Stimulated activated memory B cell treated with anti-CD40 and anti-IgM and Interleukin-4, amounts not matched to agents 10 μg/mL and 1 μg/mL and 100 μg/mL, for 72 hours (primary cell): ENCODE measurements at places on chromosomes 7 and 10.
A peak's percentile ranks its signal among the peaks of the same experiment; 100 is the strongest.

- ATAC-seq = no peak
Observed at GRCh38 chr7:503575-504111, 16.0 kb downstream of the PDGFA start.

GRCh38 chr7:42107484-42108240 is 129.3 kb downstream of the GLI3 start:
- no peak for ATAC-seq

DNA sequence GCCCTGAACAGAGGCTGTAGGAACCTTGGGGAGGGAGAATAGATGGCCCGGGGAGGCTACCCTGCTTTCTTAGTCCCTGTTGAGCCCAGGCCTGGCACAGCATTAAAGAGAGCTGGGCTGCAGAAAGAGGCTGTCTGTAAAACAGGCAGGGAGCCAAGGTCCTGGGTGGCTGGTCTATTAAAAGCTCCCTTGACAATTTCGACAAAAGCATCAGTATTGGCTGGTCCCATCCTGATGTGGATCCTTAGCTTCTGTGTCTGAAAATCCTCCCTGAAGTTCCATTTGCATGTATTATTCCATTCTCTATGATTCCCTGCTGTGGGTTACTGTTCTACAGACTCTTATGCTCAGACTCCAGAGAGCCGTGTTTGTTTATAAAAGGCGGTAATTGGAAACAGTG is 158.5 kb downstream of the GALNT17 start:
- ATAC-seq = no peak

GRCh38 chr7:105336009-105336408 is 52.7 kb downstream of the SRPK2 start:
- no peak for ATAC-seq

DNA sequence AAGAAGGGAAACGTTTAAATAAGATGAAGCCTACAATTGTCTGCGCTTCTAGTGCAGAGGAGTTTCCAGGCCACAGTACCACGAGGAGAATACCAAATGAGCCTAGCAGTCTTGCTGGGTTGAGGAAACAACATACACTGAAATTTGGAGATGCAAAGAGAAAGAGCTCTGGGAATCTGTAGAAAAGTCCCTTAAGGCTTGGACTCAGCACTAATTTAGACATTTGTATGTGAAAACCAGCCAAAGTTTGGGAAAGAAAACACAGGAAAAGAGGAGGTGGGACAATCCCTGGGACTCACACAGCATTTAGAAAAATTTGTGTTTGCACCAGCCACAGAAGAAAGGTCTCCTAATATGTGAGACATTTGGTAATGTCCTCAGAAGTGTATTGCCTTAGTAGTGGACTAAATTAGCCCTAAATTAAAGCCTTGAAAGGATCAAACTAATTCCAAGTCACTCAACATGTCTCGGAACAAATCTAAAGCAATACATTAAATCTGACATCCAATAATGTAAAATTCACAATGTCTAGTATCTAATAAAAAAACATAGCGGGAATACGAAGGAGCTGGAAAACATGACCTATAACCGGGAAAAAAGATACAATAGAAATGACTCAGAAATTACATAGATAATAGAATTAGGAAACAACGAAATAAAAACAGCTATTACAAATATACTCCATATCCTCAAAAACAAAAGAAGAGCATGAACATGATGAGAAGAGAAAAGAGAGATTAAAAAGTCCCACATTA is 187.1 kb upstream of the NAMPT start:
- no peak for ATAC-seq

- ATAC-seq = no peak
Observed at GRCh38 chr7:102836191-102836919, 76.4 kb upstream of the LRRC17 start.

- no peak for ATAC-seq
Observed at GRCh38 chr7:70712942-70713341, 419.0 kb upstream of the GALNT17 start.

GRCh38 chr10:53256623-53257022 is 484.0 kb upstream of the MBL2 start:
- ATAC-seq = no peak

- ATAC-seq = no peak
Observed at GRCh38 chr7:150654692-150655091, 22.5 kb upstream of the GIMAP6 start.

GRCh38 chr7:71770269-71770907 is 638.4 kb downstream of the GALNT17 start:
- ATAC-seq = no peak

DNA sequence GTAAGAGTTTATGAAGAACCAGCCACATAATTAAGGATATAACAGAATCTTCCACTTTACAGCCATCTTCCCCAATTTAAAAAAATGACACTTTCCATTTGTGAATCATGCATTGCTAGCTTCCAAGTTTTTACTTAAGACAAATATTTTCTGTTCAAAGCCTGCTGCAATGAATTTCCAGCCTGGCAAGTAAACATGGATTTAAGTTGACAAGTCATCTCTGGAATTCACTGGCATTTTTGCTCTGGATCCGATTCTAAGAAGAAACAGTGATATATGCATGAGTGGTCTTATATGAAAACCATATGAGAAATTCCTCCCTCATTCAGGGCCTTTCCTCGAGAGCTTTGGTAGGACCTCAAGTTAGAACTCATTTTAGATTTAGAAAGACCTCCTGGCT is 116.1 kb upstream of the CDCA7L start:
- no peak for ATAC-seq

- ATAC-seq = no peak
Observed at GRCh38 chr7:143233816-143234532, 12.1 kb downstream of the TAS2R40 start.

DNA sequence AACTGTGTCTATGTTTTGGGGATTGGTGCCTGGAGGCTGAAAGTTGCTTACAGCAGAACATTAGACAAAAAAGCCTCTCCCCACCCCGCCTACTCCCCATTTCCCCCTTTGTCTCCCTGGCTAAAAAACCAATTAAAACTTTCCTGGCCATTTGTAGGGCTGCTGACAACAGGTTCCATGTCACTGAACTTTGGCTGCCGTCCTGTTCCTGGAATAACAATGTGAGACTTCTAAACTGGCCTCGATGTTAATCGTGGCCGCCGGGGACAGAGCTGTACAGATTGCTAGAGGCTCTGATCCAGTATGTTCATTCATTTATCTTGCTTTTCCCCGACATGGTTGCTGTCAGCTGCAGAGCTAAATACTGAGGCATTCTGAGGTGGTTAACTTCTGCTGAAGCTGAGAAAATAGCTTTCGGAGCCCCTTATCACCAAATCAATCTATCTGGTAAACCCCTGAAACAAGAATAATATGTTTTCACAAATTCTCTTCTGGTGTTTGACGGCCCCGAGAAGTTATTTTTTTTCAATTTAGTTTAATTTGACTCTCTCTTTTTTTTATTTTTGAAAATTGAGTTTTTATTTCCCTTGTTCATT is 271.6 kb downstream of the GFRA1 start:
- ATAC-seq = no peak

DNA sequence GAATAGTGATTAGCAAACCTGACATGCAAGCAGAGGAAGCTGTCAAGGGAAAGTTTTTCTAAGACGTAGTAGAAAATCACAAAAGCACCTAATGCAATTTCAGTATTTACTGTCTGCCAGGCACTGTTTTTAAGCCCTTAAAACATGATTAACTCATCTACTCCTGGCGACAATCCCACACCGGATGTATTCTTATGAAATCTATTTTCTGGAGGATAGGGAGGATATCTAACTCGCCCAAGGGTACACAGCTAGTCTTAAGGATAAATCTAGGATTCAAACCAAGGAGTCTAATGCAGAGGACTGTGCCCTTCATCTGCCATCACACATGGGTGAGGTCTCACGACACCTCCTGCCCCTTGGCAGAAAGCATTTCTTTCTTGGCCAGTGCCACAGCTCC is 47.8 kb upstream of the FIGNL1 start:
- no peak for ATAC-seq

DNA sequence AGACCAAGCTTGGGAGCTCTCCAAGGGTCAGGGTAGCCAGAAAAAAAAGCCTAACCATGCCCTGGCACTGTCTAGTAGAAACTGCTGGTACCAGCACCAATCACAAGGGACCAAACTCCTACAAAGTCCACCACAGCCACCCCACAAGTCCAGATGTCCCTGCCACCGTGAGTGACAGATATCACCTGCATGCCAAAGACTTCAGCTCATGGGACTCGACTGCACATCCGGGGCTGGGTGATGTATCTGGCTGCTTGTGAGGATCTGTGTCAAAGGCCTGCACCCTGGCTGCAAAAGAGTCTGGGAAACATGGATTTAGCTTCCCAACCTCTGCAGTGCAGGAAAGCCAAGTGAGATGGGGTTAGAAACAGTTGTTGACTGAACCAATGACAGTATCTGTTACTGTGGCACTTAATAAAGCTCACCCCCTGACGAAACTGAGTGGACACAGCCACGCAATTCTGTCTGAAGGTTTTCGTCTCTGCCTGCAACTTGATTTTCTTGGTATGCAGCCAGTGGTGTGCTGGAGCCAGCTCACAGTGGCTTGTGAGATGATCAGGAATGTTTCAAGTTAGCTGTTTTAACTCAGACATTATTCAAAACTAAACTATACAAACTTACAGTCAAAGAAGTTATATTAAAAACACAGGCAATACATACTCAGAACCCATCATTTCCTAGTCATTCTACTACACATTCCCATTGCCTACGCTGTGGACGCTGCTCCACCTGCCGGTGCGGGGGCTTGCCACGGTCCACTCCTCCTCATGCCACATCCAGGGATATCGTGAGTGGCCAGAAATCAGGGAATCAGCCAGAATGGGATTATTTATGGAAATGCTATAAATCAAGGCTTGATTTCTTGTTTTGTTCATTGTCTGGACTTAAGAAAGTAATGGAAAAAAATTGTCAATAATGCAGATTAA is 9.2 kb downstream of the ZNF488 start:
- ATAC-seq = no peak

DNA sequence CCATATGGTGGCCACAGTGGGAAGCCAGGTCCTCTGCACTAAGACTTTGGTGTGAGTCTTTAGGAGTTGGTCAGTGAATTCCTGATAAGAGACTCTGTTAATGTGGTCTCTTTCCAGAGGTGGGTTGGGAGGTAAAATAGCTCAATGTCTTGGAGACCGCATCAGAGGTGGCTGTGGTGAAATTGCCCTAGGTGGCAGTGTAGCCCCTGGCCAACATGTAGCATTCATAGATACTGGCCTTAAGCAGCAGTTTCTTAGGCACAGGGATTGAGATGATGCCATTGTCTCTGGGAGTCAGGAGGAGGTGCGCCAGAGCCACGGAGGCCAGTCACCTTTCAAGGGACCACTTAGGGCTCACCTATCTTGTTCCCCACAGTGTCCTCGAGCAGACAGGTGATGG is 202.8 kb downstream of the CREB5 start:
- ATAC-seq = no peak

DNA sequence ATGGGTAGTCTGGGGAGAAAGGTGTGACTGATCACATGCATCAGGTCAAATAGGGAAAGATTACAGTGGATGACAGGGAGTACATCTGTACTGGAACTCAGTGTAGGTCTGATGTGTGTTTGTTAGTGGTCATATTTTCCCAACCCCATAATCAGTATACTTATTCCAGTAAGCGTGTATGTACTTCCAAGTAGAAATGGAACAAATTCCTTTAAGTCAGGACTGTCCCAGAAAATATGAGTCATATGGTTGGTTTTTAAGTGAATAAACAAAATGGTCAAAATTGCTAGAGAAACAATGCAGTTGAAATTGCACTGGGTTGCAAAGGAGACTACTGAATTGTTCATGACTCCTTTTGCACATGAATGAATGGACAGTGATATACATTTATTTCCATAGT is 118.8 kb upstream of the MYO3A start:
- ATAC-seq = no peak

- ATAC-seq = no peak
Observed at GRCh38 chr10:5534880-5535856, 10.4 kb downstream of the CALML3 start.

DNA sequence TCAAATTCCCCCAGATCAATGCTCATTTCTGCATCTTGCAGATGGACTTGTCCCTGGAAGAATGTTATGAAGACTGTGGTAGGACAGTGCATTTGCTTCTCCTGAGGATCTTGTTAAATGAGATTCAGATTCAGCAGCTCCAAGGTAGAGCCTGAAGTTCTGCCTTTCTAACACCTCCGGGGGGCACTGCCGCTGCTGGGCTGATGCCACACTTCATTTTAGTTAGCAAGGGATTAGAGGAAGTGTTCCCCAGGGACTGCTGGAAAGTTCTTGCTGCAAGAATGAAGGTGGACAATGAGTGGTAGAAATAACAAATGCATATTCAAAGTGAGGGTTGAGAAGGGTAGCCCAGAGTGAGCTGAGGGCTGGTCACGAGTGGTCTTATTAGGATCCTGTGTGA is 434.3 kb upstream of the AKR1E2 start:
- no peak for ATAC-seq

DNA sequence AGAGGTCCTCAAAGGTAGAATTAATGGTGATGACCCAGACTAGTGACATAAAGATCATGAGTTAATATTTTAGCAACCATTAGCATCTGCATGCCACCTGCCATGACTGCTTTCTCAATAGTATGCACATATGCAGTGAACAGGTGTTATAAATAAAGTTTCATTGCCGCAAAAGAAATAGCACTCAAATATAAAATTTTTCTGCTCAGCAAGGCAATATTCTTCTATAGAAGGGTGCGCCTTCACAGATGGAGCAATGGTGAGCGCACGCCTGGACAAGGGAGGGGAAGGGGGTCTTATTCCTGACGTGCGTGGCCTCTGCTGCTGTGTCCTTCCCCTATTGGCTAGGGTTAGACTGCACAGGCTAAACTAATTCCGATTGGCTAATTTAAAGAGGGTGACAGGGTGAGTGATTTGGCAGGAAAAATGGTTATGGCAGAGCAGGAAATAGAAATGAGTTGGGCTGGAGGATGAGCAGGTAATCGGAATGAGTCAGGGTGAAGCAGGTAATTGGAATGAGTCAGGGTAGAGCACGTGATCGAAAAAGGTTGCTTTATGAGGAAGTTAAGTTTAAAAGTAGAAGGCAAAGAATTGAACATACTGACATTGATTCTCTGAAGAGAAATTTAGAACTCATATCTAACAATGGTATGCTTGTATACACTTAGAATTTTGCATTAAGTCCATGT is 24.7 kb upstream of the TRIM24 start:
- no peak for ATAC-seq

DNA sequence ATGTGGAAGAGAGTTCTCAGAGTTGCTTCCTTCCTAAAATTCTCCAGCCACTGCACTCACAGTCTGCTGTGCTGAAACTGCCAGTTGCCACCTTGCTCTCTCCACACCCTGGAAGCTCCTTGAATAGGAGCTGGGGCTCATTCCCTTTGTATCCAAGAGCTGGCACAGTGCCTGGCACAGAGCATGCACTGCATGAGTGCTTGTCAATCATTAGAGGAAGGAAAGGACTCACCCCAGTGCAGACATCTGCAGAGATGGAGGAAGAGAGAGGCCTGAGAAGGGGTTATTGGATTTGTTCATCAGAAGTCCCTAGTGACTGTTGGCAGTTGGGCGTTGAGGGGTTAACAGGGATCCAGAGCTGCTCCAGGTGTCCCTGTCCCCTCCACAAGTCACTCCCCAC is 41.7 kb upstream of the DUSP5 start:
- ATAC-seq = no peak

- peak; percentile 46 for ATAC-seq
Observed at GRCh38 chr7:29806208-29806994, at the start of gene WIPF3. Gene WIPF3 (plus strand): TSS chr7:29806508. CDS start chr7:29834725, 28,217 bp downstream.

- peak; percentile 81 for ATAC-seq
Observed at GRCh38 chr7:32259931-32260596, 189.9 kb upstream of the PDE1C start.

GRCh38 chr7:105678811-105679495 is 97.7 kb upstream of the EFCAB10 start:
- ATAC-seq = peak; percentile 62

GRCh38 chr10:19638182-19638895 is 177.9 kb upstream of the PLXDC2 start:
- ATAC-seq = no peak

GRCh38 chr7:157703131-157703530 is 366.3 kb downstream of the DNAJB6 start:
- no peak for ATAC-seq
